ENCODE measurements at places on chromosomes 12 and 14. TPM values are rescaled to one million over a fixed set of nuclear protein-coding genes. Genes with fewer than 3 reads are reported as not detected.

The PLEKHH1 gene
- 655 TPM for total RNA-seq

The UBE2N gene
- 72.5 TPM for total RNA-seq

The ARHGEF25 gene
- 29.1 TPM for total RNA-seq

The DACT1 gene
- 10.7 TPM for total RNA-seq

The PCED1B gene
- total RNA-seq: 1.2 TPM

The PGF gene
- total RNA-seq: 1.7 TPM

The RAPGEF3 gene
- total RNA-seq: 75.4 TPM

The SLC35F4 gene
- 1.0 TPM for total RNA-seq

The PMEL gene
- not detected for total RNA-seq

The GALNT4 gene
- 3.4 TPM for total RNA-seq

The CCDC198 gene
- not detected for total RNA-seq

The CLBA1 gene
- total RNA-seq: 20.2 TPM

The GARIN6 gene
- not detected for total RNA-seq

The GLS2 gene
- 59.0 TPM for total RNA-seq

The B4GALNT1 gene
- 45.6 TPM for total RNA-seq

The HSPB8 gene
- total RNA-seq: 210 TPM

The REP15 gene
- 0.76 TPM for total RNA-seq

The LTBR gene
- total RNA-seq: 24.4 TPM

The SLC6A13 gene
- total RNA-seq: 10.6 TPM

The GLT8D2 gene
- 6.5 TPM for total RNA-seq

The LGALS3 gene
- total RNA-seq: 39.8 TPM

The IFI27 gene
- 64.5 TPM for total RNA-seq

The PRPH gene
- total RNA-seq: 0.44 TPM

The TTC9 gene
- 17.8 TPM for total RNA-seq

The ARG2 gene
- 18.9 TPM for total RNA-seq

The TSPAN11 gene
- total RNA-seq: 5.4 TPM

The MYO1H gene
- not detected for total RNA-seq

The PDZRN4 gene
- total RNA-seq: 13.7 TPM

The SLC39A2 gene
- total RNA-seq: not detected

The SLC25A21 gene
- 0.52 TPM for total RNA-seq

The MYH6 gene
- total RNA-seq: not detected

The GSC gene
- not detected for total RNA-seq

The ANO4 gene
- 47.3 TPM for total RNA-seq
